ENCODE measurements at places on chromosomes 11 and 22.
A peak's percentile ranks its signal among the peaks of the same experiment; 100 is the strongest.

GRCh38 chr11:31433851-31434250 is 64.2 kb downstream of the DNAJC24 start:
- no peak for DNase-seq

DNA sequence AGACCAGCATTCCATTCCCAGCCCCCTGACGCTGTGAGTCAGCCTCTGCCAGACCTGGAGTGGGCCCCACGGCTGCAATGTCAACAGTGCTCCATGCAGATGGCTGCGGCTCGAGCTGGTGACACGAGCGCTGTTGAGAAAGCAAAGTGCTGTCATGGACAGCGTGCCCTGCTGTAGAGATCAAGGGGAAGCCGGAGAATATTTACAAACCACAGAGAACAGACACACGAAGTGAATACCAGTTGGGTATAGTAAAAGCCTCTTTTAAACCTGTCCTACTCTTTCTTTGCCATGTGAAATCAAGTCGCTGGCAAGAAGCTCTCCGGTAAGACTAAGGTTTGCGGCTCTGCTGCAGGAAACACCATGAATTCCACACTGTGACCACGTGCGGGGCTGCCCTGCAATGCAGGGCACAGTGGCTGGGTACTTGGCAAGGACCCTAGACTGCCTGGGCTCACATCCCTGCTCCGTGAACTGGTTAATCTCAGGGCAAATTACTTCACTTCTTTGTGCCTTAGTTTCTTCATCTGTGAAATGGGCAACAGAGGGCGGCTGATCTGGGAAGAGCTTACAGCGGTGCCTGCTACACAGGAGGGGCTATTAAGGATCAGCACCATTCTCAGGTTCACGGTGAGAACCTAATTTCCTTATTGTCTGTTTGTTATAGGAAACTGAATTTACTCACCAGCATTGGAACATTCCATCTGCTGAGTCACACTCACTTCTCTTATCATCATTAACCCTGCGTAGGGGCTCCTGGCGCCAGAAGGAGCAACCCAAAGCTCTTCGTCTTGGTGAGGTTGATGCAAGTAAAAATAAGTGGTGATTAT is 27.8 kb upstream of the ELFN2 start:
- peak; percentile 43 for DNase-seq

- no peak for DNase-seq
Observed at GRCh38 chr11:33618956-33619355, 81.7 kb downstream of the C11orf91 start.

DNA sequence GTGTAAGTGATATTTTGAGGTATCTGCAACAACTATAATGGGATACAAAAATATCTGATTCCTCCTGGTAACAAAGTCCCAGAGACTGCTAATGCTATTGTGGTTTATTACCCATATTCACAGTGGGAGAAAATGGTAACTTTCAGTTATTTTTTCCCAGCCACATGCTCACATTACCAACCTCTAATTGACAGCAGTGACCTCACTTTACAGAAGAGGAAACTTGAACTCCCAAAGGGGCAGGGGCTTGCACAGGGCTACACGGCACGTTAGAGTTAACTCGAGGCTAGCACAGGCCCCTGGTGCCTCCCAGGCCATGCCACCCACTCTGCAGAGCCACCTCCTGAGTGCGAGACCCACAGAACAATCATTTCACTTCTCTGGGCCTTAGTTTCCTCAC is 132.4 kb downstream of the TENM4 start:
- DNase-seq: no peak
